ENCODE measurements at places on chromosomes 2 and 18.

GRCh38 chr18:57585421-57585820 lies 1.1 kb downstream of the FECH start:
- DNase-seq = no peak

GRCh38 chr18:8908792-8909510 lies 193.5 kb upstream of the NDUFV2 start:
- DNase-seq = no peak

GRCh38 chr2:11681722-11682589 lies 12.0 kb upstream of the NTSR2 start:
- peak; percentile 72 for DNase-seq

DNA sequence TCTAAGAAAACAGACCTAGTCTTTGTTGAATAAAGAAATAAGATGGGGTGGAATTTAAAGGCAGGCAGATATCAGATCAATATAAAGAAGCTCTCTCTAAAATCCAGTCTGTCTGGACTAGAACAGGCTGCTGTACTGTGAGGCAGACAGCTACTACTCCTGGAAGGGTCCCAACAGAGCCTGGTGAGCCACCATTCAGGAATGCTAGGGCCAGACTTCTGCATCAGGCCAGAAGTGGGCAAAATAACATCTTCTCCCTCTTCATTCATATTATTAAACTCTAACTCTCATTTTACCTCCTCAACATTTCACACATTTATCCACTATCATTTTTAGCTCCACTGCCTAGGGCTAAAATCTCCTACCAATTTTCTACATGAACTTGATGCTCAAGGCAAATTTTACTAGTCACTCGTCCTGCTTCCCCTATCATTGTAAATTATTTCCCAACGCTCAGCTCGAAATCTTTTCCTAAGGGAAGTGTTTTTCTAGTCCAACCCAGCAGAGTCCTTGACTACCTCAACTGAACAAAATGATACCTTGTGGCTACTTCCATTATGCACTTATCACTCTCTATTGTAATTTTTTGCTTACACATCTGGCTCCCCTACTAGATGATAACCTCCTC lies 45.2 kb upstream of the GLS start:
- DNase-seq = no peak

GRCh38 chr2:240961910-240962299 lies 36.5 kb upstream of the SNED1 start:
- DNase-seq = no peak

- DNase-seq = no peak
These were observed 13.9 kb downstream of the ZAP70 start for GRCh38 chr2:97727296-97727695.

GRCh38 chr2:46042711-46043110 lies 254.5 kb upstream of the EPAS1 start:
- DNase-seq = no peak

GRCh38 chr18:3706279-3707097 lies 256.5 kb downstream of the TGIF1 start:
- DNase-seq = no peak

GRCh38 chr2:177179227-177179626 lies 33.4 kb upstream of the HNRNPA3 start:
- no peak for DNase-seq

DNA sequence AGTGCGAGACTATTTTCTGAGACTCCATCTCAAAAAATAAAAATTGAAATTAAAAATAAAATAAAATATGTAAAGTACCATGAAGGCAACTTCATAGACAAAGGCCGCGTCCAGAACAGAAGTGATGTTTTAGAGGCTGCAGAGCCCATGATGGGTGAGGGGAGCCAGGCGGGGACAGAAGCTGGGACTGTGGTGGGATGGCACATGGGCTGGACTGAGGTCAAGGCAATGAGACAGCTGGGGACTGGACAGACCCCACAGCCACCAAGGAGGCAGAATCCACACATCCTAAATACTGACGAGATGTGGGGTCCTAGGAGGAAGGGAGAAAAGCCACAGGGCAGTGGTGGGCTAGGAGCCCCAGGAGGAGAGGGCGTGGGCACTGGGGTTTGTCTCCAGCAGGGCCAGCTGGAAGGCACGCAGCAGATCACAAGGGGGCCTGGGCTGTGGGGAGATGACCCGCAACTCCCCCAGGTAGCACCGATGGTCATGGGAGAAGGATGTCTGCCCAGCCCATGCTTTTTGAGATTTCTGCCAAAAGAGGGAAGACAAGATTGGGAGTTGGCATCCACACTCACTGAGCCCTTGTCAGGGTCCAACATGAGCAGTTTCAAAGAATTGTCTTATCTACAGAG lies 74.3 kb downstream of the KCNF1 start:
- DNase-seq = no peak

- DNase-seq = no peak
These were observed 199.6 kb downstream of the FBXO15 start for GRCh38 chr18:73948084-73948483.

DNA sequence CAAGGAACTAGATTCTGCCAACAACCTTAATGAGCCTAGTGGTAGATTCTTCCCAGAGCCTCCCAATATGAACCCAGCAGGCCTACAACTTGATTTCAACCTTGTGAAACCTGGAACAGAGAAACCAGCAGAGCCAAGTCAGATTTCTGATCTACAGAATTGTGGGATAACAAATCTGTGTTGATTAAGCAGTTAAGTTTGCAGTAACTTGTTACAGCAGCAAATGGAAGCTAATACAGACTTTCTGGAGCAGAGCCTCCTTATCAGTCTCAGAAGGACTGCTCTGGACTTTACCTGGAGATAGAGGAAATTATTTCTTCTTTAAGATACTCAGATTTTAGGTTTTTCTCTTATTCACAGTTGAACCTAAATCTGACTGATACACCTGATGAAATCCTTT lies 225.5 kb downstream of the DYM start:
- DNase-seq = no peak

GRCh38 chr2:214465363-214466146 lies 54.7 kb downstream of the VWC2L start:
- DNase-seq = no peak

DNA sequence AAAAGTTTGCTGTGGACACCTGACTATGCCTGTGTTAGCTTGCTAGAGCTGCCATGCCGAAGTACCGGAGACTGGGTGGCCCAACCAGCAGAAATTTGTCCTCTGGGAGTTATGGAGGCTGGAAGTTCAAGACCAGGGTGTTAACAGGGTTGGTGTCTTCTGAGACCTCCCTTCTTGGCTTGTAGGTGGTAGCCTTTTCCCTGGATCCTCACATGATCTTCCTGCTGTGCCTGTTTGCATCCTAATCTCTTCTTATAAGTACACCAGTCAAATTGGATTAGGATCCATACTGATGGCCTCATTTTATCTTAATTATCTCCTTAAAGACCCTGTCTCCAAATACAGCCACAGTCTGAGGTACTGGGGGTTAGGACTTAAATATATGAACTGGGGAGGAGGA lies 845 bp downstream of the TMEM177 start:
- no peak for DNase-seq

DNA sequence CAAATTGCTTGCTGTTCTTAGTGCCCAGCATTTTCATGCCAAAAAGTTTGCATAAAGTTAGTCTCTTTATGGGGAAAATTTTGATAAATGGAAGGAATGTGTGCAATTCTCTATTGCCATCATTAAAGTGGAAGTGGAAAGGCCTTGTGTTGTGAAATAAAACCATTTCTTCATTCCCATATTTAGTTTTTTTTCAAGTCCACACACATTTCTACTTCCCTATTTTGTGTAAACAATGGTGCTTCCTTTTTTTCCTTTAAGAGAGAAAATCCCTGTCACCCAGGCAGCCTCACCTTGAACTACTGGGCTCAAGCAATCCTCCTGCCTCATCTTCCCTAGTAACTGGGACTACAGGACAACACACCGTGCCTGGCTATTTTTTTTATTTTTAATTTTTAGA lies 42.3 kb upstream of the NCOA1 start:
- no peak for DNase-seq

GRCh38 chr18:75173125-75173432 lies 35.9 kb downstream of the PTGR3 start:
- DNase-seq = no peak

GRCh38 chr2:110993557-110994231 lies 127.0 kb upstream of the BCL2L11 start:
- no peak for DNase-seq

DNA sequence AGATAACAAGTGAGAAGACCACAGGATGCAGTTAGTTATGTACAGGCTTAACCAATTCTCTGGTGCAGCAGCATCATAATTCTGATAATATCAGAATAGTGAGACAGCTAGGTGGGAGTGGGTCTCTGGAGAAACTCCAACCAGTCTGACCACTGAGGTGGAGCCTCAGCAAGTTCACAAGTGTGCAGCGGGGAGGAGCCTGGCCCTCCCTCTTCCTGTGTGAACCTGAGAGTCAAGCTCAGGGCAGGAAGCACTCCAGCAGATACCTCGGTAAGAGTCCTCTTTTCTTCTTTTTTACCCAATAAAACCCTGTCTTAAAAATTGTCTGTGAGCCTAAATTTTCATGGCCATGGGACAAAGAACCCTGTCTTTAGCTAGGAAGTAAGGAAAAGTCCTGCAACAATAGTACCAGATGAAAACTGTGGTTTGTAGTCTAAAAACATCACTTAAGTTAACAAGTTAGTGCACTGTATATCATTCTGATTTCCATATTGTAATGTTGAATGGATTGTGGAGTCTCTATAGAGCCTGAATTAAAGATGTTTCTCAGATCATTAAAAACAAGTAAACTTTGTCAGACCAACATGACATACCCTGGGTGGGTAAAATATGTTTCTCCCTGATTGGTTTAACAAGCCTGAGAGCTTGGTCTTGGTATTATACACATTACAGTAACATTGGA lies 370.8 kb downstream of the TMEM182 start:
- no peak for DNase-seq

- no peak for DNase-seq
These were observed 1384.4 kb upstream of the PIK3C3 start for GRCh38 chr18:40570615-40571014.

DNA sequence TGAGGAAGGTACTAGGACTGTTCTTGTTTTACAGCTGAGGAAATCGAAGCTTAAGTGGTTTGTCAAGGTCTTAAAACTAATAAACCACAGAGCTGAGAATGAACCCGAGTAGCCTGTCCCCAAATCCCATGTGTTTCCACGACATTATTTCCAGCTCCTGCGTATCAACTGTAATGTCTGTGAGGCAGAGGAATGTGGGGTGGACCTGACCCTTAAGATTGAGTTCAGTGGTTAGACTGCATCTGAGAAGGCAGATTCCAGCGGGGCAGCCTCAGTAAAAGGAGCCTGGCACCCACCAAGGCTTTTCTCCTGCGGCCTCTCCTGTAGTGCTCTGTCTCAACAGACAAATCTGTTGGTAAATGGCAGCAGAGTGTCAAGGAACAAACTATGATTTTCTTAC lies 81.9 kb upstream of the TMEM178A start:
- no peak for DNase-seq

GRCh38 chr18:48958951-48959350 lies 8.2 kb upstream of the SMAD7 start:
- no peak for DNase-seq

- no peak for DNase-seq
These were observed 50.5 kb upstream of the TSPYL6 start for GRCh38 chr2:54306556-54306955.

Data from activated CD4-positive, CD25-positive, alpha-beta regulatory T cell treated with anti-CD3 and anti-CD28 coated beads, Interleukin-2, amount 50 U/mL, for 72 hours (primary cell).